ENCODE measurements at places on chromosomes 7 and 10.

GRCh38 chr10:130560573-130560972, 424.4 kb downstream of the GLRX3 start:
- no peak for DNase-seq

GRCh38 chr7:14324767-14325166, 335.3 kb upstream of the ETV1 start:
- no peak for DNase-seq

GRCh38 chr10:24569330-24569796, 154.3 kb downstream of the ARHGAP21 start:
- no peak for DNase-seq

DNA sequence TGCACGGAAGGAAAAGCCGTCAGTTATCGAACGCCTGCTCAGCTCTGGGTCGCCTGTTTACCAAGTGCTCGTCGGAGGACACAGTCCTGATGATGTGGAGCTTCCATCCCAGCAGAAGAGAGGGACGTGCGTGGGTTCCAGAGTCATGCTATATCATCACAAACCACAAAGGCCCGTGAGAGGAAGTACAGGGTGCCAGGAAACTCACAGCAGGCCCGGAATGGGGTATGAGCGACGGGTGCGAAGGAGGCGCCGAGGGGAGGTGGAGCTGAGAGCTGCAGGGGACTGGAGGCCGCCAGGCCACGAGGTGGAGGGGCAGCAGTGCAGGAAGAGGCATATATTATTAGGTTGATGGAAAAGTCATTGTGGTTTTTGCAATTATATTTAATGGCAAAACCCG, 102.5 kb downstream of the ACTR3B start:
- no peak for DNase-seq

DNA sequence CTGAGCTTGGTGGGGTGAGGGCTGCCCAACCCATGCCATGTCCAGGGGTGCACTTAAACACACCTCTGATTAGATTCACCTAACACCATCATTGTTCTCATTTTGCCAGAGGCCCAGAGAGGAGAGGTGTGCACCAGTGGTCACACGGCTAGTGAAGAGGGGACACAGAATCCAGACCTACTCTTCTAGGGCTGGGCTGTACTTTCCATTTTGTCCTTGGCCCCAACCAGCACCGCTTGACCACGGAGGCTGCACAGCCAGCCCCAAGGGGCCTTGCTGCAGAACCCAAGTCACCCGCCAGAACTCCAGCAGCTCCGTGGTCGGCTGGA, 246 bp upstream of the WDFY4 start:
- no peak for DNase-seq

DNA sequence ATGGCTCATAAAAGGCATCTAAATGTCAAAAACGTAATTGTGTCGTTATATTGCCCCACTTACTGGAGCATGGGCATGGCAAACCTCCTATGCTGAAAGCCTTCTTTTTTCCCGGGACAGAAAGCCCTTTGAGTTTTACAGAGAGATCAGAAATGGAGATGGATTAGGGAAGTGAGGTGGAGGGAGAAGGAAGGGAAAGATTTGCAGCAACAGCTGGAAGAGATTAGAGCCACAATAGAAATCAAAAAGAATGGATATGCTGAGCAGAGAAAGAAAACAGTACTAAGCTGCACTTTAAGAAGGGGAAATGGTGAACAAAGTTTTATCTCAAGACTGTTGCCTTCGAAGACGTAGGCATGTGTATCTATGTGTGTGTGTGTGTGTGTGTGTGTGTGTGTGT, 97.2 kb upstream of the PCGF5 start:
- DNase-seq: no peak

- no peak for DNase-seq
Observed at GRCh38 chr7:158820656-158821055, 8.7 kb downstream of the ESYT2 start.

GRCh38 chr7:97845622-97846203, 26.5 kb downstream of the ASNS start:
- DNase-seq: no peak

GRCh38 chr10:132068431-132069121, 2.8 kb downstream of the JAKMIP3 start:
- DNase-seq: no peak

GRCh38 chr10:69335063-69335587, 56.8 kb downstream of the HK1 start:
- no peak for DNase-seq

DNA sequence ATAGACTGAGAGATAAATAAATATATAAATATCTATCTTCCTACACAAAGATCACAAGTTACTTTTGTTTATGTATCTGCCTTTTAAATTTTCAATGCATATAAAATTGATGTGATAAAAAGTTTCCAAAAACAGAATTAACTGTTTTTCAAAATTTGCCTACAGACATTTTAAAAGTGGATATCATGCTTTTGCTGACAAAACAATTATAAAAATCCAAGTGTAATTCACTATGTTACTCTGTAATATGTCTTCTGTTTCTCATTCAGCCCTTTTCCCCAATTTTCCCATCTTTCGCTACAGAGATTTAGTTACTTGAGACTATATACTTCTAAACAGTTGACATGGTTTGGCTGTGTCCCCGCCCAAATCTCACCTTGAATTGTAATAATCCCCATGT, 37.7 kb downstream of the SLC25A13 start:
- DNase-seq: no peak

DNA sequence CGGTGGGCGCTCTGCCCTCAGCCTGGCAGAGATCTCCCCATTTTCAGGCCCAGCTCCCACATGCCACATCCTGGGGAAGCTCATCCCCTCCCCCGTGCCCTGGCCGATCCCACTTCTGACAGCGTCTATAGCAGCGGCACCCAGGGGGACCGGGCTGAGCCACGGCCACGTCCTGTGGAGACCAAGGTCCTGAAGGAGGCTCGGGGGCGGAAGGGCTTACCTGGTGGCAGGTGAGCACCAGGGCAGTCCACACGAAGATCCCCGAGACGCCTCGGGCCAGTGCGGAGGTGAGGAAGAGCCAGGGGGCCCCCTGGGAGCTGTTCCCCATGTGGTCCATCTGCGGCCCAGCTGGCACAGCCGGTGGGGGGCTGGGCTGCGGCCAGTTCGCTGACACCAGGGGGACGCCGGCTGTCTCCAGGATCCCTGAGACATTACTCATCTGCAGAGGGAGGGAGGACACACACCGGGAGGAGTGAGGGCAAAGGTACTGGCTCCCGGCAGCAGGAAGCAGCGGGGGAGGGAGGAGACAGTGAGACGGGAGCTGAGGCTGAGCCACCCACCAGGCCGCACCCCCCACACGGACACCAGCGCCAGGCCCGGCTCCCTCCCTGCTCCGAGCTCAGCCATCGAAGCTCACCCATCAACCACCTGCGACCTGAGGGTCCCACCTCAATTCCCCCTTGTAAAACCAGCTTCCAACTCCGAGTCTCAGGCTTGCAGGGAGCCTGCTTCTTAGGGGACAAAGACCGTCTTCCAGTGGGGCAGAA, 776 bp downstream of the TMEM184A start:
- no peak for DNase-seq

DNA sequence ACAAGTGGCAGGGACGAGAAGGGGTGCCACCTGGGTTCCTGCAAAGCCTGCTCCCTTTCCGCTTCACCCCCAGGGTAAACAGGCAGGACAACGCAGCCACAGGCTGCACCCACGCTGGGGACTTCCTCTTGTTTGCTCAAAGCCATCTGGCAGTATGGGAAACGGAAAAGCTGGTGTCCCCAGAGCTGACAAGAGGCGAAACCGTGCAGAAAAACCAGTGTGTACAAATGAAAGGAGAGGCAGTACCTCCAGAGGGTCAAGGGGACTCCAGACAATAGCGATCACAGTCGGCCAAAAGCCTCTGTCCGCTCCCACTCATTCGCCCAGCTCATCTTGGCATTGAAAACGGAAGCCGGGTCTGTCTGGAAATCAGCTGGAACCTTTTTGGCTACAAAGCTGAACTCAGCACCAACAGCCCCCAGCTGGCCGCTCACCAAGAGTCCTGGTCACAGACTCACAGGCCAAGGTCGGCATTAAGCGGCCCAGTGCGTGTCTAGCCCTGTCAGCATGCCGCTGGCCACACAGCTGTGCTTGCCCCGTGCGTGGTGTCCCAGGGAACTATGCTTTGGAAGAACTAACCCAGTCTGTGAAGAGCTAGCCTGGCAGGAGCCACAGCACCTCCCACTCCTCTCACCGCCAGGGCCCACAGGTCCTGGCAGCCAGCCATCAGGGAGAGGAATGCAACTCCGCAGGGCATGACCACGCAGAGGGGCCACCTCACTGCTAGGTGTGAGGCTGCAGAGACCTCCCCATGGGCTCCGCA, 10.4 kb downstream of the TNS3 start:
- no peak for DNase-seq

- no peak for DNase-seq
Observed at GRCh38 chr7:18770822-18771221, 275.3 kb downstream of the HDAC9 start.

DNA sequence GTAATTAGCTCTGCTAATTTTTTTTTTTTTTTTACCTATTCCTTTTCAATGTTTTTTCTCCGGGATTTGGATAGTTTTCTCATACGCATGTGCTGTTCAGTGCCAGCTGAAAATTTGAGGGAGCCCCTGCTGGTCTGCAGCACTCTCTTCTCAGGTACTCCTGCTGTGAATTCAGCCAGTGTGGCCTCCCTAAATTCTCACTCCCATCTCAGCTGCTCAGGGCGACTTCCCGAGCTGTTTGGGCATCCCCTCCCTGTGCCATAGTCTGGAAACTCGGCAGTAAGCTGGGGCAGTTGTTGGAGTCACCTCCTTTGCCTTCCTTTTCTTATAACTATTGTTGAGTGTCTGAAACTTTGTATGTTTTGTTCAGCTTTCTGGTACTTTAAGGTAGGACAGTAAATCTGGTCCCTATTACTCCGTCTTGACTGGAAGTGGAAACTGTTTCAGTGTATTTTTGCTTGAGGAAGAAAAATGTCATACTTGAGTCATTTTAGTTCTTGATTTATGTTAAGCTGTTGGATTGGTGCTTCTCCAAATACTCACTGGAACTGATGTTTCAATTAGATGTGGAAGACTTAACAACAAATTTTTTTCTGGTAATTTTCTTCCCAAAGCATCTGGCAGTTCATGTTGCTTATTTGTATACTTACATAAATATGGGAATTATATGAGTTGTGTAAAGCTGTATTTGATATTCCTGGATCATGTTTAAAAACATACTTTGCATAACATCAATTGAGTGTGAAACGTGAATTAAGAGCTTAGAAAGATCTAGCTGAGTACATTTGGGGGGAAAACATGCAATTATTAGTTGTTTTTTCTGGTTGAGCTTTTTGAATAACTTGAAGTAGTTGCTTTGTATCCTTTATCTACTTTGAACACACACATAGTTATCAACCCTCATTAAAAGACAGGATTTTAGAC, 33.7 kb downstream of the MINPP1 start:
- DNase-seq: no peak

GRCh38 chr7:52500841-52501240, 534.6 kb upstream of the POM121L12 start:
- DNase-seq: no peak

- DNase-seq: no peak
Observed at GRCh38 chr7:17493446-17493845, 195.0 kb downstream of the AHR start.

GRCh38 chr7:105218215-105218614, 170.5 kb downstream of the SRPK2 start:
- no peak for DNase-seq

GRCh38 chr7:100127866-100128636, 1.3 kb downstream of the MBLAC1 start:
- DNase-seq: no peak

DNA sequence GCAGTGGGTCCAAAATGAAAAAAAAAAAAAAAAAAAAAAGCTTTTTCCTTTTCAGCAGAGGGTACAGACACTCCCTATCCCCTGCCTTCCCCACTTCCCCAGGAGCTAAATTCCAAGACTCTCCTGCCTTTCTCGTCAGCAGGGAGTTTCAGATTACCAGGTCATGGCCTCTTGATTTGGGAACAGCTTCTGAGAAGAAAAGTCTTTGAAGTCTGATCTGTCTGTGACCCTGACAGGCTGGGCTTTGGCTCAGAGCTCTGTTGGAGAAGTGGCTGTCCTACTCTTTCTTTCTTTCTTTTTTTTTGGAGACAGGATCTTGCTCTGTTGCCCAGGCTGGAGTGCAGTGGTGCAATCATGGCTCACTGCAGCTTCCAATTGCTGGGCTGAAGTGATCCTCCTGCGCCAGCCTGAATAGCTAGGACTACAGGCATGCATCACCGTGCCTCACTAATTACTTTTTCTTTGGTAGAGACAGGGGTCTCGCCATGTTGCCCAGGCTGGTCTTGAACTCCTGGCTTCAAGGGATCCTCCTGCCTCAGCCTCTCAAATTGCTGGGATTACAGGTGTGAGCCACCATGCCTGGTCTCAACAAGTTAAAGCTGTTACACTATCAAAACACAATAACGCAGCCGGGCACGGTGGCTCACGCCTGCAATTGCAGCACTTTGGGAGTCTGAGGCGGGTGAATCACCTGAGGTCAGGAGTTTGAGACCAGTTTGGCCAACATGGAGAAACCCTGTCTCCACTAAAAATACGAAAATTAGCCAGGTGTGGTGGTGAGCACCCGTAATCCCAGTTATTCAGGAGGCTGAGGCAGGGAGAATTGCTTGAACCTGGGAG, 59.9 kb downstream of the COL26A1 start:
- no peak for DNase-seq

- DNase-seq: no peak
Observed at GRCh38 chr10:78371136-78371535, 337.5 kb downstream of the RPS24 start.

DNA sequence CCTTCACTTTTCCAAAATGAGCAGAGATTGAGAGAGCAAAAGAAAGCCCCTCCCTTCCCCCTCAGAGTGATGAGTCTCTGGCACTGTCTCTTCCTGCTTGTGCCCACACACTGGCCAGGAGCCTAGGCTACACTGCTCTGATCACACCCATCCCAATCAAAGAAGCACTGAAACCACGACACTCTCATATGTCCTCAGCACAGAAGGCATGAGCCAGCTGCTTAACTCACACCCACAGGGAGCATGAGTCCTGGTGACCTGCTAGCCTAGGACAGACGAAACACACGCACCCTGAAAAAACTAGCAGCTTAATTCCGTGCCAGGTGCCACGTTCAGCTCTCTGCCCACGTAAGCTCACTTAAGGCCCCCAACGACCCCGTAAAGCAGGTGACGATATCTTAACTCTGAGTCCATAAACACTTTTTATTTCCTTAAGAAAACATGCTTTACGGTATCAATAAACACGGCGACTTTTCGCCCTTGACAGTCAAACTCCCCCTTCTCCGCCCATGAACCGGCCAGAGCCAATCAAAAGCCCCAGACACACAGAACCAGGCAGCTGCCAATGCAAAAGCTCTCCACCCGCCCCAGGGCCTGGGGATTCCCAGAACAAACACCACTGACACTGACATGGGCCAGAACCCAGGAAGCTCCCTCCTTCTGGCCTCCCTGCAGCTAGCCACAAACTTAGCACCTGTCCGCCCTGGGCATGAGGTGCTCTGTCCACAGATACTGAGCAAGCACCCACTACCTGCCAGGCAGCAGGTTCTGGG, 69.0 kb downstream of the TNRC18 start:
- DNase-seq: no peak
